Activated naive CD8-positive, alpha-beta T cell treated with anti-CD3 and anti-CD28 coated beads for 36 hours (primary cell): ENCODE measurements at places on chromosomes 7 and 10.

GRCh38 chr7:97118306-97118917 lies 914 bp downstream of the SDHAF3 start:
- H3K27ac ChIP-seq, result peak overlapping the region; percentile 96
- H3K4me3 ChIP-seq, result peak overlapping the region; percentile 96
- DNase-seq, result no peak

DNA sequence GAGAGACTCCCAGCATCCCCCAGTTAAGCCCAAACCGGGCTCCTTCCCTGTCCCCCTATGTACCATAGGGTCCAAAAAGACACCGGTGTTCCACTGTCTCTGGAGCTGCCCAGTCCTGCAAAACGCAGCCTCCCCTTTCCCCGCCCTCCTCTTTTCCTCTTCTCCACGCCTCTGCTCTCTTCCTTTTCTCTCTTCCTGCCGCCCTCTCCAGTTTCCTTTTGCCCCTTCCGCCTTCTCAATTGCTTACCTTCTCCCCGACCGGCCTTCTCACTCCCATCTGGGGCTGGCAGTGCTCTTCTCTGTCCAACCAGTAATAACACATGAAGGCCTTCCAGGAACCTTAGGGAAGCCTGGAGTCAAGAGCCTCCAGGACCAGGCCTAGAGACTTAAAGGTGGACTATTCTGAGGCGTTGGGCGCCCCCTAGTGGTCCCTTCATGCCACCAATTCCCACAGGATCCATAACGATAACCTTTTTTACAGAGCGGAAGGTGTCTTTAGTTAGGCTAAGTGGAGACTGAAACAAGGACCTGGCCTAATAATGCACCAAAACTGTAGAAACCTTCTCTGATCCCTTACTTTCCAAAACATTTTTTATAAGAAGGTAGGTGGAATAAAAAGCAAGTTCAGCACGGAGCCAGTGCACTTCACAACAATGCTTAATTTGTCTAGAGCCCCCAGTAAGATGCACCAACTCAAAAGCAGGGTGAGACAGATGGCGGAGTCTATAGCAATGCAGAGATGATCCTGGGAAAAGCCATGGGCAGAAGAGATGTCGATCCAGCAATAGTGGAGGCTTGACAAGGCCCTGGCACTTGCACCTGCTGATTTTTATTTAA lies 27.2 kb upstream of the MSRB2 start:
- DNase-seq, result peak; percentile 37
- no peaks in the 10 kb centered on the region for H3K36me3 ChIP-seq
- no peak overlapping the region for H3K4me3 ChIP-seq
- H3K4me1 ChIP-seq, result peaks cover 3% of the 10 kb centered on the region
- no peak overlapping the region for H3K27ac ChIP-seq
- H3K27me3 ChIP-seq, result peaks cover 8% of the 10 kb centered on the region

- no peaks in the 10 kb centered on the region for H3K27me3 ChIP-seq
- no peaks in the 10 kb centered on the region for H3K4me1 ChIP-seq
- no peaks in the 10 kb centered on the region for H3K36me3 ChIP-seq
- no peak overlapping the region for H3K27ac ChIP-seq
- DNase-seq, result no peak
- H3K4me3 ChIP-seq, result no peak overlapping the region
Measured at GRCh38 chr7:127064-127598, 65.2 kb upstream of the FAM20C start.

GRCh38 chr7:95595746-95596197 lies 544 bp downstream of the PDK4 start:
- H3K4me3 ChIP-seq, result no peak overlapping the region
- H3K27me3 ChIP-seq, result peaks cover 31% of the 10 kb centered on the region
- no peak for DNase-seq
